ENCODE measurements at places on chromosomes 16 and 17.

DNA sequence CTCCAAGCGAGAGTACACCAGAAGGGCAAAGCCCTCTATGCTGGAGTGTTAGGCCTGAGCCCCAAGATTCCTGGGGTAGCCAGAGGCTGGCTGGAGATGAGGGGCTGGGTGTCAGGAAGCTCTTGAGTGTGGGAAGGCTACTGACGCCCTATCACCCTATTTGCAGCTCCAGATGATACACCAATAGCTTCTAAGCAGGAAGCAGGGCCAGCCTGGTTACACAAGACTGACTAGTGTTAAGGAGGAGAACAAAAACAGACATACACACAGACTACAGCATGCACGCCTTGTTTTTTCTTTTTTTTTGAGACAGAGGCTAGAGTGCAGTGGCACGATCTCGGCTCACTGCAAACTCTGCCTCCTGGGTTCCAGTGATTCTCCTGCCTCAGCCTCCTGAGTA is 15.9 kb downstream of the POLR3K start:
- DNase-seq = no peak

- DNase-seq = no peak
Observed at GRCh38 chr16:80125677-80126076, 415.1 kb upstream of the DYNLRB2 start.

GRCh38 chr16:144797-145252 is 6.4 kb upstream of the NPRL3 start:
- DNase-seq = no peak

DNA sequence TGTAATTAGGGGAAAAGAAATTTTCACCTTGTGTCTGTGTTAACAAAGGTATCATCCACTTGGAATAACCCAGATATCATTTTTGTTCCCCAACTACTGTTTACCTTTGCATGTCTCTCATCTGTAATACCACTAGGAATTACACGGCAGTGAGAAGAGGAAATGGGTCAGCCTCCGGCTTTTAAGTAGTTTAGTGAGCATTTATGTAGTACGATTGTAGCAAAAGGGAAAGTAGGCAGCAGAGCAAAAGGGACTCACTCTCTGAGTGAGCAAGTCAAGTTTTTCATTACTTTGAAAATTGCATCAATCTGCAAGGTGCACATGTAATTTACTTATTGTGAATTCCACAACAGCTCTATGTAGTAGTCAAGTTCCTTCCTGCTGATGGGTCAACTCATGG is 11.2 kb downstream of the PHF12 start:
- DNase-seq = no peak

GRCh38 chr16:52603015-52603414 is 56.1 kb upstream of the TOX3 start:
- DNase-seq = no peak

DNA sequence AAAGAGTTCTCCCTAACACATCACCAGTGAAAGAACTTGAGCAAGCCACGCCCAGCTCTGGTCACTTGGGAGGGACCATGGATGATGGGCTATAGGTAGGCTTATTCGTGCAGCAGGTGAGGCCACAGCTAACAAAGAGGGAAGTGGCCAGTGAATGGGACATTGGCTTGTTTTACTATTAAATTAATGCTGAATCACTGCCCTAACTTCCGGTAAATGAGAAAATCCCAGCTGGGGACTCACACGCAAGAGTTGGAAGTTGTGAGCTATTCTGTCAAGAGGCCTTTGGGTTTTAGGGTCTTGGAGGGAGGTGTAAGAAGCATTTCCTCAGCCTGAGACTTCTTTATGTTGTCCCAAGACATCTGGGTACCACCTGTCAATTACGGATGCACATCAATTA is 315.3 kb downstream of the XYLT1 start:
- DNase-seq = no peak

- DNase-seq = no peak
Observed at GRCh38 chr17:11598274-11599221, at the start of gene DNAH9. DNAH9 (plus strand) TSS chr17:11598470; CDS start chr17:11598499, 29 bp downstream.

DNA sequence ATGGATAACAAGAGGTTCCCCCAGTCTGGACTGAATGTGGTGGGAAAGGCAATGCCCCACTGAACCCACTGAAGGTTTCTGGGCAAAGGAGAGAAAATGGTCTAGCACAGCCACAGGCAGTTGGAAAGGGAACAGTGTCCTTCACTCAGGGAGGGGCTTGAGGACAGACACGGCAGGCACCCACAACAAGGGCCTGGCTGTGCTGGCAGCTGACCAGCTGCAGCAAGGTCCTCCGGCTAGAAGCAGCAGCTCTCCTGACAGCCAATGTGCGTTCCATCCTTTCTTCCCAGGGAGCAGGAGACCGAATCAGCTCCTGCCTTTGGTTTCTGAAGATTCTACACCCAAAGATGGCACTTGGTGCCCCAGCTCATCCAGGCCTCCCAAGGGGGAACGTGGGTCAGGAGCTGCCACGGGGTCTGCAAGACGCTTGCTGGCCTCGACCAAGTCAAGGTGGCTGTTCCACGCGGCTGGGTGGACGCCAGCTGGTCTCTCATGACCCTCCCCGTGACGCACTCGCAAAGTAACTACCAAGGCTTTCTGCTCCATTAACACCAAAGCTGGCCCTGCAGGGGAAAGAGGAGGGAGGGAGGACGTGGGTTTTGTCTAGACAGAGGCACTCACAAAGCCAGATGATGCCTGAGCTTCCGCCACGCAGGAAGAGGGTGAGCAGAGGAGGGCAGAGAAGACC is 11.1 kb downstream of the ABR start:
- DNase-seq = no peak

DNA sequence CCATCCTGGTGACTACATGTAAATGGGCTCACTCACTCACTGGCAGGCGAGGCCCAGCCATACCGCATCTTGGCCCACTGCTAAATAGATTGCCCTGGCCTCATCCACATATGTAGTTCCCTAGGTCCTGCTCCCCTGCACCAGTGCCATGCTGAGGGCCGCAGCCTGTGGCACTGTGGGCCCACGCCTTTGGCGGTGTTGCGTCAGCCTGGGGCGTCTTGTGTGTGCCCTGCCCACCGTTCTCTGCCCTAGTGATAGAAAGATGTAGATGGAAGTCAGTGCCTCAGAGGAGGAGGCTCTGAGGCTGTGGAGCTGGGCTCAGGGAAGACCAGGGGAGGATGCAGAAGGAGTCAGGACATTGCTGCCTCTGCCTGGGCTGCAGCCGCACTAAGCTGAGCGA is 18.9 kb downstream of the C17orf75 start:
- no peak for DNase-seq

- no peak for DNase-seq
Observed at GRCh38 chr17:9271989-9272388, 250.7 kb downstream of the NTN1 start.

- no peak for DNase-seq
Observed at GRCh38 chr17:17052462-17053221, 10.4 kb downstream of the MPRIP start.

- no peak for DNase-seq
Observed at GRCh38 chr16:66988197-66988788, at the start of gene CES4A. CES4A (plus strand) TSS chr16:66988589; CDS start chr16:66988773, 184 bp downstream.

DNA sequence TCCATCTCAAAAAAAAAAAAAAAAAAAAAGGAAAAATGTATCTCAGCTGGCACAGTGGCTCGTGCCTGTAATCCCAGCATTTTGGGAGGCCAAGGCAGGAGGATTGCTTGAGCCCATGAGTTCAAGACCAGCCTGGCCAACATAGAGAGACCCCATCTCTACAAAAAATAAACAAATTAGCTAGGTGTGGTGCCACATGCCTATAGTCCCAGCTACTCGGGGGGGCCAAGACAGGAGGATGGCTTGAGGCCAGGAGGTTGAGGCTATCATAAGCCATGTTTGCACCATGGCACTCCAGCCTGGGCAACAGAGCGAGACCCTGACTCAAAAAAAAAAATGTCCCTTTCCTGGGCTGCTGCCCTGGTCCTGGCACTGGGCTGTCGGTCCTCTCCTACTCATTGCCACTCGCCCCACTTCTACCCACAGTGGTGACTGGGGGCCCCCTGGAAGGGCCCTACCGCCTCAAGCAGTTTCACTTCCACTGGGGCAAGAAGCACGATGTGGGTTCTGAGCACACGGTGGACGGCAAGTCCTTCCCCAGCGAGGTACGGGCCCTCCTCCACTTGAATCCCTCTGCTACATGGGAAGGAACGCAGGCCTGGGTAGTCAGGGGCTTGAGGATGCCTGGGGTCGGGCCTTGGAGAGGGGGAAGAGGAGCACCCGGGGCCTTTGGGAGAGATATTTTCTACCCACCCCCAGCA is 6.1 kb downstream of the CA7 start:
- no peak for DNase-seq

Data from activated naive CD4-positive, alpha-beta T cell treated with Interleukin-2 at 50 U/mL for 16 hours (primary cell).